RPMI7951 (cell line): ENCODE measurements at places on chromosomes 12 and 14. TPM values are rescaled to one million over a fixed set of nuclear protein-coding genes. Genes with fewer than 3 reads are reported as not detected.

DACT1 gene
- 22.2 and 23.1 TPM in 2 replicates for total RNA-seq

INSM2 gene
- not detected in 2 replicates for total RNA-seq

ITGA7 gene
- total RNA-seq: 11.4 and 15.1 TPM in 2 replicates

LRTM2 gene
- total RNA-seq: not detected in 2 replicates

PLD4 gene
- total RNA-seq: not detected in 2 replicates

ESRRB gene
- 0.59 TPM in 1 of 2 replicates, not detected in the other for total RNA-seq

TEX52 gene
- not detected in 2 replicates for total RNA-seq

GLIPR1 gene
- total RNA-seq: 36.8 and 46.3 TPM in 2 replicates

POLE2 gene
- 55.1 and 56.2 TPM in 2 replicates for total RNA-seq
